ENCODE measurements at places on chromosomes 6 and 20.
A peak's percentile ranks its signal among the peaks of the same experiment; 100 is the strongest.

GRCh38 chr6:134589512-134589911, 271.6 kb upstream of the SGK1 start:
- peak; percentile 99 for DNase-seq

DNA sequence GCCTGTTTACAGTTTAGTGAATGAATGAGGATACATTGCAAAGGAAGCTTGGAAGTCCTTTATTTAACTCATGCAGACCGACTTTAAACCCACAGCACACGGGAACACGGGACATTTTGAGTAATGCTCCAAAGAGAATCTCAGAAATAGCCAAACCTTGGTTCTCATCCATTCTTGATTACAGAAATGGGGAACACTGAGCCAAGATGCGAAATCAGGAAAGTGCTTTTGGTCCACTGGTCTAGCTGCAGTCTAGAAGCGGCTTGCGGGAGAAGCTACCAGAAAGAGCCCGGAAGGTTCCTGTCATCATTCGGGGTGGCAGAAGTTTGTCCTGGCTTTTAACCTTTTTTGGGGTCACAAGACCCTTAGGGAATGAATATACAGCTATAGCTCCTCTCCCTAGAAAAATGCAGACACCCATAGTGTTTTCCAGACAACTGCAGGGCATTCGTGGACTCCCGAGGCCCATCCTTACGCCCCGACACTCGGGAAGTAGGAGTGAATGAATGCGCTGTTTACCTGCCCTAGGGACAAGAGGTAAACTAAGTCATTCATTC, 475 bp upstream of the TMEM181 start:
- peak; percentile 46 for DNase-seq

- DNase-seq = no peak
These were observed 11.4 kb downstream of the CTSZ start for GRCh38 chr20:58995461-58996225.

GRCh38 chr20:55266361-55266760, 739.0 kb downstream of the CBLN4 start:
- no peak for DNase-seq

DNA sequence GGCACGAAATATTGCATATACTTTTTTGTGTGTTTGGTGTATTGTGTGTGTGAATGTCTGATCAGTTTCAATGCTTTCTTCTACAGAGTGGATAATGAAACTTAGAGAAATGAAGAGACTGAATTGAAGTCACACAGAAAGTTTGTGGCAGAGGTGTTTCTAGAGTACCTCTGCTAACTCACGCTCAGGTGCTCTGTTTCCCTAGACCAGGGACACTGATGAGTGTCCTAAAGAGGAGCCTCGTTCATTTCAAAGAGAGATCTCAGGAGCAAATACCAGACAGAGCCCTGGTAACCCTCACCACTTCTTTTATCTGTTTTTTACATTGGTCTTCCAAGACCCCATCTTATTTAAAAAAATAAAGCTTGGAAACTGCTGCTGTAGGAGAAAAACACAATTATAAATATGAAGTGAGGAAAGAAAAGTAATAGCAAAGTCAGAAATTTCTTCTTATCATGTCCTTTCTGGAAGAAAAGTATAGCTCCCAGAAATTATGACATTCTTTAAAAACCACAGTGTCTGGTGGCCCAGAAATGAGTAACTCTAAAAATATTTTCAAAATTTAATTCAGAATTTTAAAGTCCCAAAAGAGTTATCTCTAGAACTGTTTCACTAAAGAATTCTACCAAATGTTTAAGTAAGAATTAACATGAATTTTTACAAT, 720.6 kb downstream of the RFPL4B start:
- peak; percentile 56 for DNase-seq
